ENCODE measurements at places on chromosomes 12 and 14.

- DNase-seq, result no peak
These were observed 198.2 kb upstream of the PRMT8 start for GRCh38 chr12:3292677-3293412.

GRCh38 chr14:98816720-98817119, 455.3 kb downstream of the BCL11B start:
- DNase-seq, result no peak

DNA sequence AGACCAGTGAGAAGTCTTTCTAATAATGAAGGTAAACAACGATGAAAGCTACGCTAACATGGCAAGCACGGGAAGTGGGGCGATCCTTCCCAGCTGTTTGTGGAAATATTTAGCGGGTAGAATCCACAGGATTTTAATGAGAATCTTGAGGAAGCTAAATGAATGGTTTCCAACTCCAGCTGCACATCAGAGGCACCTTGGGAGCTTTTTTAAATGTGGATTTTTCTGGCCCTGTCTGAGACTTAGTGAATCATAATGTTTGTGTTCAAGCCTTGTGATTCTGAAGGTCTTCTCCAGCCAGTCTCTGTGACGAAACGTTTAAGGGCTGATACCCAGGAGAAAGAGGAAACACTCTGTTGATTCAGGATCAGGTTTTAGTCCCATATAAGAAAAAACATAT, 169.8 kb downstream of the CAPZA3 start:
- no peak for DNase-seq

GRCh38 chr12:101490286-101490920, 15.3 kb downstream of the SPIC start:
- DNase-seq, result no peak

DNA sequence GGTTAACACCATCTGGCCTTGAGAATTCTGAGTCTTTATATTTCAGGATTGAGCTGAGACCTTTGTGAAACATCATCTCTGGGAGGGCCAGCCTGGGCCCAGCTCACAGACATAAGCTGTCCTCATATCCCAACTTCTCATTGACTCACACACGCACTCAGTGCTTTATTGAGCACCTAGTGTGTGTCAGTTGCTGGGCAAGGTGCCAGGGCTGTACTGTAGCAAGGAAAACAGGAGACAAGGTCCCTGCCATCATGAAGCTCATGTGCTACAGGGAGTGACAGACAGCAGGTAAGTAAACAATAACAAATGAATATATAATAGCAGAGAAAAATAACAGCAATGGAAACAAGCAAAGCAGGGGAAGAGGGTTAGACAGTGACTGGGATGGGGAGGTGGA, 30.5 kb upstream of the CCDC63 start:
- DNase-seq, result no peak

DNA sequence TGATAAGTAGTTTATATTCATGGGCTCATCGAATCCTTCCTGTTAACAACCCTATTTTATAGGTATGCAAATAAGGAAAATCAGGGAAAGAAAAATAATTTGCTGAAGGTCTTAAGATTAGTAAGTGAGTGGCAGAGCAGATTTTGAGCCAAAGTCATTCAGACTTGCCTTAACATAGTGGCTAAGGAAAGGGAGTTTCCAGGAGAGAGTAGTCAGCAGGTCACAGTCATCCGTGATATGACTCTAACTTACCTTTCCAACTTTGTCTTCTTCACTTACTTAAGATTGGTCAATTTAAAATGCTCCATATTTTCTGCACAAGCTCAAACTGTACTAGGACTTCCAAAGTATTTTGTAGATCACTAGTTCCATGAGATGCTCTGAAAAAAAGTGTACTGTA, 46.6 kb downstream of the AKAP6 start:
- DNase-seq, result no peak

GRCh38 chr14:37027188-37027824, 145.1 kb downstream of the SLC25A21 start:
- DNase-seq, result no peak

GRCh38 chr12:125187148-125187745, 122.0 kb downstream of the AACS start:
- no peak for DNase-seq

- no peak for DNase-seq
These were observed 69.2 kb upstream of the BCAT1 start for GRCh38 chr12:25018146-25018545.
